ENCODE measurements at places on chromosomes 5 and 9.

DNA sequence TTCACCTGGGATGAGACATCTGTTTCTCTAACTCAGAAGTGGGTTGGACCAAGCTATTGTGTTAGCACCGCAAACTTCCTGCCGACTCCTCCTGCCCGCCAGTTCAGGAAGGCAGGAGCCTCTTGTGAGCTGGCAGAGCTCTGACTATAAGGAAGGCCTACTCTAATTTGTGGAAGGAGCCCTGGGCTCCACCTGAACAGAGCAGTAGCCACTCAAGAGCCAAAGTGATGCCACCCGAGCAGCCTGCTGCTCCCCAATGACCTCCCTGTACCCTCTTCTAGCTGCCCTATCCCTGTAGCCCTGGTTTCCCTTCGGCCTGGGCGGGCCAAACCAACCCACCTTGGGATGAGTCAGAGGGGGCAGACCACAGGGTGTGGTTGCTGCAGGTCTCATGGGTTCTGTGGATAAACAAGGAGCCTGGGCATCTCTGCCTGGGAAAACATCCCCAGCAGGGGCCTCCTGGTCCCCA, 81.6 kb downstream of the PSD2 start:
- DNase-seq = no peak

- DNase-seq = no peak
Observed at GRCh38 chr5:153584126-153584959, 93.9 kb downstream of the GRIA1 start.

GRCh38 chr9:93264338-93265125, 80.6 kb downstream of the WNK2 start:
- no peak for DNase-seq

DNA sequence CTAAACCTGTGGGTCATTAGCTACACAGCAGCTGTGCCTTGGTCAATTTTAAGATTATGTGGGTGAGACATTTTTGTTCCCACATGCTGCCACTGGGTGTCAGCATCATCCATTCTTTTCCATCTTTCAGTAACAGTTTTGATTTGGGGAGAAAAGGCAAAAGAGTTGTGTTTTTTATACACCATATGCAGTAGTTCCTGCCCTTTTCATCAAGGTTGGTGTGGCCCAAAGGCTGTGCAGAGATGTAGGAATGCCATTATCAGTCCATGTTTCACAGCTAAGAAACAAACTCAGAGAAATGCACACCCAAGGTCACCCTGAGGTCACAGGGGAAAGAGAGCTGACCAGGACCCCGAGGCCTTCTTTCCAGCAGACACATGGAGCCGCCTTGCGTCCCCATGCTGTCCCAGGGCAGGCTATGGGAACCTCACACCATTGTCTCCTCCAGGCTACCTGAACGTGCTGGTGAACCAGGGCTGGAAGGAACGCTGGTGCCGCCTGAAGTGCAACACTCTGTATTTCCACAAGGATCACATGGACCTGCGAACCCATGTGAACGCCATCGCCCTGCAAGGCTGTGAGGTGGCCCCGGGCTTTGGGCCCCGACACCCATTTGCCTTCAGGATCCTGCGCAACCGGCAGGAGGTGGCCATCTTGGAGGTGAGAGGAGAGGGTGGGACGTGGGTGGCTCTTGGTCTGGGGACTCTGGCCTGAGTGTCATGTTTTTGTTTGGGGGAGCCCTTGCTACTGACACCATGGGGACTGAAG, 27.8 kb upstream of the GRPEL2 start:
- no peak for DNase-seq

- peak; percentile 29 for DNase-seq
Observed at GRCh38 chr9:135797507-135798262, 95.7 kb downstream of the KCNT1 start.

DNA sequence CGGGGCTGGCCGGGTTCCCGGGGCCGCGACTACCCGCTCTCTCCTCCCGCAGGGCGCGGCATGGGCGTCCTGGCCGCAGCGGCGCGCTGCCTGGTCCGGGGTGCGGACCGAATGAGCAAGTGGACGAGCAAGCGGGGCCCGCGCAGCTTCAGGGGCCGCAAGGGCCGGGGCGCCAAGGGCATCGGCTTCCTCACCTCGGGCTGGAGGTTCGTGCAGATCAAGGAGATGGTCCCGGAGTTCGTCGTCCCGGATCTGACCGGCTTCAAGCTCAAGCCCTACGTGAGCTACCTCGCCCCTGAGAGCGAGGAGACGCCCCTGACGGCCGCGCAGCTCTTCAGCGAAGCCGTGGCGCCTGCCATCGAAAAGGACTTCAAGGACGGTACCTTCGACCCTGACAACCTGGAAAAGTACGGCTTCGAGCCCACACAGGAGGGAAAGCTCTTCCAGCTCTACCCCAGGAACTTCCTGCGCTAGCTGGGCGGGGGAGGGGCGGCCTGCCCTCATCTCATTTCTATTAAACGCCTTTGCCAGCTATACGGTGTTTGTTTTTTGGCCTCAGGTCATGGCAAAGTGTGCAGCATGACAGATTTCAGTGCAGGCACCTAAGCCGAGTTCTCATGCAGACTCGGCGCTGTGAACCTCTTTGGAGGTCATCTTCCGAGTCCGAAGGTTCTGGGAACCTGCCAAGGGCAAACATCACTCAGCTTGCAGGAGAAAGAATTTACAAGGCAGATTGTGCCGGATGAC, 516 bp downstream of the MRPL41 start:
- no peak for DNase-seq

DNA sequence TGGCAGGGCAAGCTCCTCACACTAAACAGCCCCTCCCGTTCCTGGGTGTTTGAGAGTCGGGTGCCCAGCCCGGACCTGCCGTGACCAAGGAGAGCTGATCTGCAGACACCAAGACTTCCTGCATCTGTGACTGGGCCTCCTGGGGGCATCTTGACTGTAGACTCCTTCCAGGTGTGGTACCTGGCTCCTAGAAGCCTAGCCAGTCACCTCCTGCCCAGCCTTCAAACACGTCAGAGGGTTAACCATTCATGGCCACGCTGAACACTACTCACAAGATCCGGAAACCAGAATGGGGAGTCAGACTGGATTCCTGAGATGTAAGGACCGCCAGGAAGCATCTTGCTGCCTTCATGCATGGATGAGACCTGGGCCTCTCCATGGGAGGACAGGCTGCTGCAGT, 3.7 kb upstream of the LCN2 start:
- no peak for DNase-seq

DNA sequence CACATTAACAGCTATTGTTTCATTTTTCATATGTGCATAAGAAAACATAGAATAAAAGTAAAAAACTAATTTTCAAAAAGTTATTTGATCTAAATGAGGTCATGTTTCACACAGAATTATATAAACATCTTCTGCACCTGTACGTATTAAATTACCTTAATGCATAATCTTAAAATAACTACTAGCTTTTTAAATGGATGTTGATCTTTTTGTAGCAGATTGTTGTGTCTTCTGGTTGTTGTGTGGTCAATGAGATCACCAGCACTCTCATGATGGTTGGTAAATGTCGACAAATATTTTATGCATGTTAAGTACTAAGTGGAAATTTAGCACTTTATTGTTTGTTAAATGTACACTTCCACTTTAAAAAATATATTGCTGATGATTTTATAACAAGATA, 162.0 kb downstream of the AP3B1 start:
- no peak for DNase-seq

GRCh38 chr5:14675865-14676300, 11.4 kb downstream of the OTULIN start:
- no peak for DNase-seq

DNA sequence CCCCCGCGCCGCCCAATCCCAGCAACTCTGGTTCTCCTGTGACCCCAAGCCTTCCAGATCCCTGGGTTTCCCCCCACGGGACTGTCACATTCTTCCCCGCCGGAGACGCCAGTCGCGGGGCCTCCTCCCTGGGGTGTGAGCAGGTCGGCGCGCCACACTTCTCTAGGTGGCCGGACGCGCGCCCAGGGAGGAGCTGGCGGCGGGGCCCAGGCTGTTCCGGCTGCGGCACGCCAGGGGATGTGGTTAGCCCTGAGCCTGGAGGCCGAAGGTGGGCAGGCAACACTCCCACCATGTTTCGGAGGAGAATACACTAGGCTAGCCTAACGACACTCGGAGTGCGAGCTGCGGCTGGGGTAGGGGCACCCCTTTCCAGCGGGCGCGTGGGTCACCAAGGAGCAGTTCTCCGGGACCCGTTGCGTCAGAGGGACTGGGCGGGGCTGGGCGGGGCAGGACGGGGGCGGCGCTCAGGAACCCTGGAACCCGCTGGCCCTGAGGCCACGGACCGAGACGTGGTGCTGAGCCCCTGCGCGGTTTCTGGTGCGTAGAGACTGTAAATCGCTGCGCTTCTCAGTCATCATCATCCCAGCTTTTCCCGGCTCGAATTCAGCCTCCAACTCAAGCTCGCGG, at the start of gene SLC27A6:
SLC27A6 (plus strand) TSS at position 478 of the 627 bp plus-strand sequence. CDS start 650 bp downstream, outside the sequence.
- peak; percentile 19 for DNase-seq

GRCh38 chr9:105318729-105319191, 74.3 kb downstream of the SLC44A1 start:
- DNase-seq = peak; percentile 33

GRCh38 chr5:5633579-5633978, 211.1 kb downstream of the ICE1 start:
- DNase-seq = no peak

- DNase-seq = no peak
Observed at GRCh38 chr5:66299463-66299862, 155.4 kb downstream of the SREK1 start.

DNA sequence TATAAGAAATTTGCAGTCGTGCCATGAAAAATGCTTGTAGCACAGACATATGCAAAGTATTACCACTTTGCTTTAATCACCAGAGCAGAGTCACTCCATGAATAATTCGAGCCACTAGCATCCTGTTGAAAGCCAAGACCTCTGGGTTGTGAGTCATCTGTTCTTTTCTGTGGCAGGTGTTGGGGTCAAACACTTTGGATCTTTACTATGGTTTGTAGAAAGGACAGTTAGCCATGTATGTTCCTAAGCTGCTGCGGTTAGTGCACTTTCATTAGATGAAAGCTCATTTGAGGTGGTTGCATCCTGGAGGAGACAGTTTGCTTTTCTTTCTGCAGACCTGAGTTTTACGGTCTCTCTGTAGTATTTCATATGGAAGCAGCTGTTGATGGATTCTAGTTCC, 223.7 kb downstream of the DMRT2 start:
- no peak for DNase-seq

GRCh38 chr9:97830884-97831829, 21.9 kb upstream of the FOXE1 start:
- peak; percentile 47 for DNase-seq

GRCh38 chr5:175206669-175207068, 237.3 kb downstream of the DRD1 start:
- no peak for DNase-seq

DNA sequence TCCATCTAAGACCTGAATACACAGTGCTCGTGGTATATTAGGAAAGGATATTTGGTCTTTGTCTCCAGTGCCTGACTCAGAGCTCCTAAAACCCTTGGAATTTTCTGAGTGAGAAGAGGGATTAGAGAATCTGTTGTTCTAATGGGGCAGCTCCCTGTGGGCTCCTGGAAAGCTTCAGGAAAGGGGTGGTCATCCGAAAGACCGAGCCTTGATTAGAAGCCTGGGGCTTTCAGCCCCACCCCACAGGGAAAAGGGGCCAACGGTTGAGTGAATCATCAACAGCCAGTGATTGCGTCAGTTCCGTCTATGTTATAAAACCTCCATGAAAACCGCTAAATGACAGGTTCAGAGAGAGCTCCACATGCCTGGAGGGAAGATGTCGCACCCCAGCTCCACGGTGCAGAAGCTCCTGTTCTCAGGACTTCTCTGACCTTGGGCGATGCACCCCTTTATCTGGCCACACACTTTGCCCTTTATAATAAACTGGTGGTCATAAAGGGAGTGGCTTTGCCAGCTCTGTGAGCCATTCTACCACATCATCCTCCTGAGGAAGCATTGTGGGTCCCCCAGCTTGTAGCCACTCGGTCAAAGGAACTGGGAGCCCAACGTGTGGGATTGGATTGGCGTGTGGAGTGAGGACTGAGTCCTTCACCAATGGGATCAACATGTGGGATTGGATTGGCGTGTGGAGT, 71.0 kb upstream of the ICE1 start:
- DNase-seq = no peak

GRCh38 chr9:2208991-2209390, 193.8 kb downstream of the SMARCA2 start:
- no peak for DNase-seq

DNA sequence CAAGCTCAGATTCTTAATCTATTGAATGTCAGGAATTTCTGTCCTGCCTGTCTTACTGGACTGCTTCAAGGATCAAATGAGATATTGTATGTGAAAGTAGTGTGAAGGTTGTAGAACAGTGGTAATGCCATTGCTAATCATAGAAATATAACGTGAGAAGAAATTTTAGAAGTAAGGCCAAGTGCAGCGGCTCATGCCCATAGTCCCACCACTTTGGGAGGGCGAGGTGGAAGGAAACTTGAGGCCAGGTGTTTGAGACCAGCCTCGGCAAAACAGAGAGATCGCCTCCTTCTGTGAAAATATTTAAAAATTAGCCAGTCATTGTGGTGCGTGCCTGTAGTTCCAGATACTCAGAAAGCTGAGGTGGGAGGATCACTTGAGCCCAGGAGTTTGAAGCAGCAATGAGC, 5.1 kb upstream of the HSPA5 start:
- DNase-seq = no peak

GRCh38 chr9:89246840-89247239, 64.2 kb upstream of the CKS2 start:
- no peak for DNase-seq

- DNase-seq = no peak
Observed at GRCh38 chr9:112355427-112355897, 22.0 kb upstream of the PTBP3 start.

DNA sequence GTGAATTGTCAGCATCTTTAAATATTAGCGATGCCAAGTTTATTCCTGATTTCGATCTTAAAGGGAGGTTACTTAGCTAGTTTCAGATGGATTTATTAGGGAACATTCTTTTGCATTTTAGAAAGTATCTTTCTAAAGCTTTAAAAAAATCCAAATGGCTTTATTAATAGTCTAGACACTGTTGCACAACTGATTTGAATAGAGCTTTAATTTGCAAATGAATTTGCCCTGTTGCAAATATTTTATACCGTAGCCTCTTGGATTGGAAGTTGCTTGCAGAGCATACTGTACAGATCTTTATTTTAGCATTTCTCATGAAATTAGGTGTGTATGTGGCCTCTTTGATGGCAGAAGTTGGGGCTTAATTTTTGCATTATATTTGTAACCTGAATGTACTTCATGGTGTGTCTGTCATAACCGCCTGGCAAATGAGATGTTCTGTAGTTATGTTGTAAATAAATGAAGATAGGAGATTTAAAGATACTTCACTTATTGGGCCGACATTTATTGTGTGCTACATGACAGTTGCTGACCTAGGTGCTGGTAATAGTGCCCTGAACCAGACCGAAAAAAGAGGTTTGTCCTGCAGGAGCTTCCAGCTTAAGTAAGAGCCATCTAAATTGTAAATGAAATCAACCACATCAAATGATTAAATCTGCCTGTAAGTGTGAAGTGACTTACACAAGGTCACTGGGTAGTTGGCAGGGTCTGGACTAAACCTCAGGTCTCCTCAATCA, 1.8 kb downstream of the TCERG1 start:
- DNase-seq = no peak

- peak; percentile 34 for DNase-seq
Observed at GRCh38 chr9:114779352-114779845, 26.4 kb downstream of the TNFSF15 start.

GRCh38 chr9:79572608-79573411, 1.0 kb downstream of the TLE4 start:
- DNase-seq = peak; percentile 31

GRCh38 chr9:128550226-128550625, 2.2 kb upstream of the SPTAN1 start:
- DNase-seq = no peak

Measured in NCI-H510A (cell line).